Uterus (tissue), 4 donors: ENCODE measurements at places on chromosomes 7 and 10. TPM values are rescaled to one million over a fixed set of nuclear protein-coding genes. Genes with fewer than 3 reads are reported as not detected.

The SP8 gene
- not detected for total RNA-seq

The CUZD1 gene
- 1.3 TPM for total RNA-seq

The SLC18A3 gene
- total RNA-seq, result not detected

The ARL3 gene
- total RNA-seq, result 7.1 TPM

The CPA1 gene
- total RNA-seq, result 3.8 TPM

The PPP1R3C gene
- 30.3 TPM for total RNA-seq

The SAMD9 gene
- 15.9 TPM for total RNA-seq

The PAX4 gene
- total RNA-seq, result not detected

The SLC39A12 gene
- not detected for total RNA-seq
